ENCODE measurements at places on chromosomes 5 and 9. TPM values are rescaled to one million over a fixed set of nuclear protein-coding genes. Genes with fewer than 3 reads are reported as not detected.

The FANCC gene
- 11.3 TPM for total RNA-seq

The ADGRV1 gene
- 0.04 TPM for total RNA-seq

The SCGB3A2 gene
- total RNA-seq: not detected

The TMC1 gene
- not detected for total RNA-seq

The STC2 gene
- total RNA-seq: 10.2 TPM

The FBP1 gene
- not detected for total RNA-seq

The EDIL3 gene
- 0.04 TPM for total RNA-seq

The TAF1L gene
- not detected for total RNA-seq

The CCL19 gene
- total RNA-seq: not detected

The NPM1 gene
- total RNA-seq: 2,005 TPM
